ENCODE measurements at places on chromosomes 2 and 18.

GRCh38 chr2:144320491-144320890 lies 199.4 kb downstream of the ZEB2 start:
- peaks cover 33% of the 10 kb centered on the region for H3K4me1 ChIP-seq
- no peaks in the 10 kb centered on the region for H3K27me3 ChIP-seq
- H3K27ac ChIP-seq, result no peak overlapping the region
- no peak for DNase-seq
- no peaks in the 10 kb centered on the region for H3K36me3 ChIP-seq

- no peak overlapping the region for H3K4me3 ChIP-seq
- H3K36me3 ChIP-seq, result peaks cover 19% of the 10 kb centered on the region
- no peak overlapping the region for H3K27ac ChIP-seq
- peaks cover 40% of the 10 kb centered on the region for H3K4me1 ChIP-seq
- DNase-seq, result no peak
- H3K27me3 ChIP-seq, result no peaks in the 10 kb centered on the region
These were observed 431 bp upstream of the EIF5B start for GRCh38 chr2:99336804-99337112.

DNA sequence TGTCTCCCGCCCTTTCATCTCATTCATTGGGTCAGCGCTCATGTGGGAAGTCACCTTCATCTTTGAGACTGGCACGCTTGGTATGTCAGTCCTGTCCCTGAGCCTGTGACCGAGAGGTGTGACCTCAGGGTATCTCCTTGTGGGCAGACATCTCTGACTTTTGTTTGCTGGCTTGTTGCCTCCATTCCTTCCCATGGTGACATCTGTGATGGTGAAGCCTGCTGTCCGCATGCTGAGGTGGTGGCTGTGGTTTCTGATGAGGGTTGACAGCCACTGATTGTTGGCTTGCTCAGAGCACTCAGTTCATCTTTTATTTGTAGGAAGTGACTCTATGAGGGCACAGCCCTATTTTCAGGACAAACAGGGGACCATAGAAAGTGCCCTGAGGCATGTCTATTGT lies 139.2 kb downstream of the SLC4A3 start:
- H3K27me3 ChIP-seq, result peaks cover 19% of the 10 kb centered on the region
- no peaks in the 10 kb centered on the region for H3K36me3 ChIP-seq
- no peaks in the 10 kb centered on the region for H3K4me1 ChIP-seq
- no peak for DNase-seq
- H3K4me3 ChIP-seq, result no peak overlapping the region
- no peak overlapping the region for H3K27ac ChIP-seq

- peak overlapping the region; percentile 33 for H3K27ac ChIP-seq
- H3K4me1 ChIP-seq, result peaks cover 2% of the 10 kb centered on the region
- no peak for DNase-seq
- no peak overlapping the region for H3K4me3 ChIP-seq
- H3K36me3 ChIP-seq, result peaks cover 48% of the 10 kb centered on the region
- no peaks in the 10 kb centered on the region for H3K27me3 ChIP-seq
These were observed 51.5 kb downstream of the USP37 start for GRCh38 chr2:218516614-218517013.

GRCh38 chr2:227347117-227347516 lies 22.1 kb downstream of the MFF start:
- H3K4me3 ChIP-seq, result no peak overlapping the region
- H3K4me1 ChIP-seq, result no peaks in the 10 kb centered on the region
- no peak for DNase-seq
- H3K27ac ChIP-seq, result peak overlapping the region; percentile 8
- H3K36me3 ChIP-seq, result peaks cover 4% of the 10 kb centered on the region
- no peaks in the 10 kb centered on the region for H3K27me3 ChIP-seq

GRCh38 chr2:193476171-193476800 lies 1281.6 kb upstream of the TMEFF2 start:
- no peak overlapping the region for H3K27ac ChIP-seq
- DNase-seq, result peak; percentile 2
- H3K4me1 ChIP-seq, result peaks cover 6% of the 10 kb centered on the region
- no peaks in the 10 kb centered on the region for H3K36me3 ChIP-seq
- peaks cover 2% of the 10 kb centered on the region for H3K27me3 ChIP-seq

- peak overlapping the region; percentile 98 for H3K4me3 ChIP-seq
- peaks cover 11% of the 10 kb centered on the region for H3K36me3 ChIP-seq
- H3K27me3 ChIP-seq, result no peaks in the 10 kb centered on the region
- peaks cover 40% of the 10 kb centered on the region for H3K4me1 ChIP-seq
These were observed 1.1 kb upstream of the MOB4 start for GRCh38 chr2:197514754-197515153.

GRCh38 chr2:182228741-182229140 lies 198.1 kb downstream of the PDE1A start:
- no peaks in the 10 kb centered on the region for H3K4me1 ChIP-seq
- no peaks in the 10 kb centered on the region for H3K27me3 ChIP-seq

- peaks cover 12% of the 10 kb centered on the region for H3K27me3 ChIP-seq
- no peak overlapping the region for H3K4me3 ChIP-seq
- H3K27ac ChIP-seq, result no peak overlapping the region
- H3K4me1 ChIP-seq, result no peaks in the 10 kb centered on the region
- H3K36me3 ChIP-seq, result no peaks in the 10 kb centered on the region
These were observed 63.3 kb upstream of the ITPRID2 start for GRCh38 chr2:181828122-181828705.

GRCh38 chr2:138373993-138374408 lies 127.6 kb upstream of the SPOPL start:
- no peak overlapping the region for H3K4me3 ChIP-seq
- no peak for DNase-seq
- no peaks in the 10 kb centered on the region for H3K4me1 ChIP-seq
- no peaks in the 10 kb centered on the region for H3K36me3 ChIP-seq
- no peaks in the 10 kb centered on the region for H3K27me3 ChIP-seq

GRCh38 chr2:202172439-202173211 lies 65.8 kb downstream of the SUMO1 start:
- peaks cover 22% of the 10 kb centered on the region for H3K27me3 ChIP-seq
- peaks cover 7% of the 10 kb centered on the region for H3K4me1 ChIP-seq
- no peak overlapping the region for H3K27ac ChIP-seq
- H3K36me3 ChIP-seq, result no peaks in the 10 kb centered on the region

DNA sequence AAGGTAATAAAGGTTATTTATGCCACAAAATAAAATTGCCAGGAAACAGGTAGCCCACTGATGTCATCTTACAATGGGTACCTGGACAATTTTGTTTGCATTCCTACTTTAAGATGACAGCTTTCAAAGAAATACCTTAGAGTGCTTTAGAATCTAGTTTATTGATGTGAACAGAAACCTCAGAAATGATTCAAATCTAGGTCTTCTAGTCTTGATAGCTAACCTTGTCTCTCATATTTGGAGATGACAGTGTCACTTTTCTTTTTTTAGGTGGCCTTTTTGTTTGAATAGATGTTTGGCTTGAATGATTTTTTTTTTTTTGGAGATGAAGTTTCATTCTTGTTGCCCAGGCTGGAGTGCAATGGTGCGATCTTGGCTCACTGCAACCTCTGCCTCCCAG lies 69.1 kb downstream of the PIK3C3 start:
- no peaks in the 10 kb centered on the region for H3K36me3 ChIP-seq
- no peaks in the 10 kb centered on the region for H3K27me3 ChIP-seq
- H3K4me3 ChIP-seq, result no peak overlapping the region
- H3K4me1 ChIP-seq, result no peaks in the 10 kb centered on the region
- DNase-seq, result no peak

- H3K36me3 ChIP-seq, result no peaks in the 10 kb centered on the region
- H3K4me1 ChIP-seq, result peaks cover 9% of the 10 kb centered on the region
- no peak overlapping the region for H3K27ac ChIP-seq
- peaks cover 16% of the 10 kb centered on the region for H3K27me3 ChIP-seq
These were observed 151.2 kb downstream of the ANTXR1 start for GRCh38 chr2:69164061-69164778.

DNA sequence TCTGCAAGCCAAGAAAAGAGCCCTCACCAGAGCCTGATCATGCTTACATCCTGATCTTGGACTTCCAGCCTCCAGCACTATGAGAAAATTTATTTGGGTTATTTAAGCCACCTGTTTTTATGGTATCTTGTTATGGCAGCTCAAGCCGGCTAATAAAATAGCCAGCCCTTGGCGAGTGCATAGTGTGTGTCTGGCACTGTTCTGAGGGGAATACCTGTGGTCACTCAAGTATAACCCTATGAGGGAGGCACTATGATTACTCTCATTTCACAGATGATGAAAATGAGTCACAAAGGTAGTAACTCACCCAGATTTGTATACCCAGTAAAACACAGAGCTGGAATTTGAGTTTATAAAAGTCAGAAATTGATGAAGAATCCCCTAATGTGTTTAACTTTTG lies 556.9 kb upstream of the SETBP1 start:
- DNase-seq, result no peak
- peaks cover 2% of the 10 kb centered on the region for H3K27me3 ChIP-seq
- H3K27ac ChIP-seq, result no peak overlapping the region
- H3K4me3 ChIP-seq, result no peak overlapping the region
- no peaks in the 10 kb centered on the region for H3K36me3 ChIP-seq

DNA sequence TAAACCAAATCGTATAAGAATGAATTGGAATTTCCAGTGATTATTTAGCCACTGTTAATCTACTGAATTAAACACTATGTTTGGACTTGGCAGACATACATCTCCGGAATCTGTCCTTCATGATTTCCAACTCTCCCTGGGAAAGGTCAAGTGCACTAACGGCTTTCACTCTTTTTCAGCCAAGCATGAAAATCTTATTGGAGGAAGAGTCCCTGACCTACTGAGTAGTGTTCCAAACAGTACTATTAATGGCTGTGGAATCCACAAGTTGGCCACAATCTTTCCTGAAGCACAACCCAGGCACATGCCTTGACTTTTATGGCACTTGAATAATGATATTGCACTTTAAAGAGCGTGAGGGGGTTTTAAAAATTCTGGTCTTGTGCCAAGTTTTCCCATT lies 318.9 kb upstream of the RND3 start:
- H3K27ac ChIP-seq, result no peak overlapping the region
- H3K4me1 ChIP-seq, result no peaks in the 10 kb centered on the region
- H3K27me3 ChIP-seq, result peaks cover 1% of the 10 kb centered on the region
- H3K36me3 ChIP-seq, result no peaks in the 10 kb centered on the region
- no peak overlapping the region for H3K4me3 ChIP-seq

DNA sequence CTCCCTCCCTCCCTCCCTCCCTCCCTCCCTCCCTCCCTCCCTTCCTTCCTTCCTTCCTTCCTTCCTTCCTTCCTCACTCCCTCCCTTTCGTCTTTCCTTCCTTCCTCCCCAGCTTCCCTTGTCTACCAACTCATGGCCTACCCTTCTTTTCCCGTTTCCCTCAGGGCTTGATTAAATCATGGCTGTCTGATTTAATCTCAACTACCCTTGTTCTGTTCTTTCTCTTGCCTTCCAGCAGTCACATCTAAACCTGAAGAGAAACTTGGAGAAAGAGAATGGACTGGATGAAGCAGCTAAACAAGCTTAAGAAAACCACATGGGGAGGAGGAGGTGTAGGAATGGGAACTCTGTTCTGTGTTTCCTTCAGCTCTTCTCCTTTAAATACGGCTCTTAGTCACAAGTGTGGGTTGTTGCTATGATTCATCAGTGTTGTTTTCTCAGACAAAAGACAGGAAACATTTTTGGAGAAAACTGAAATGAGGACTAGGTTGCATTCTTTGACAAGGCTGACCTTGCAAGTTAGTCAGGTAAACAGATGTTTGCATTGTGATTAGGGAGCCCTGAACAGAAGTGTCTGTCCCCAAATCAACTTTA lies 177.9 kb downstream of the LRRTM1 start:
- no peak overlapping the region for H3K27ac ChIP-seq
- H3K4me1 ChIP-seq, result no peaks in the 10 kb centered on the region
- no peaks in the 10 kb centered on the region for H3K27me3 ChIP-seq
- no peaks in the 10 kb centered on the region for H3K36me3 ChIP-seq

- H3K4me1 ChIP-seq, result peaks cover 8% of the 10 kb centered on the region
- no peak for DNase-seq
- H3K4me3 ChIP-seq, result no peak overlapping the region
- H3K27me3 ChIP-seq, result no peaks in the 10 kb centered on the region
- peaks cover 24% of the 10 kb centered on the region for H3K36me3 ChIP-seq
These were observed 79.4 kb downstream of the EIPR1 start for GRCh38 chr2:3298191-3298590.

GRCh38 chr2:168814046-168814445 lies 11.6 kb downstream of the NOSTRIN start:
- no peaks in the 10 kb centered on the region for H3K27me3 ChIP-seq
- H3K27ac ChIP-seq, result no peak overlapping the region
- H3K4me1 ChIP-seq, result no peaks in the 10 kb centered on the region
- DNase-seq, result no peak
- H3K4me3 ChIP-seq, result no peak overlapping the region

DNA sequence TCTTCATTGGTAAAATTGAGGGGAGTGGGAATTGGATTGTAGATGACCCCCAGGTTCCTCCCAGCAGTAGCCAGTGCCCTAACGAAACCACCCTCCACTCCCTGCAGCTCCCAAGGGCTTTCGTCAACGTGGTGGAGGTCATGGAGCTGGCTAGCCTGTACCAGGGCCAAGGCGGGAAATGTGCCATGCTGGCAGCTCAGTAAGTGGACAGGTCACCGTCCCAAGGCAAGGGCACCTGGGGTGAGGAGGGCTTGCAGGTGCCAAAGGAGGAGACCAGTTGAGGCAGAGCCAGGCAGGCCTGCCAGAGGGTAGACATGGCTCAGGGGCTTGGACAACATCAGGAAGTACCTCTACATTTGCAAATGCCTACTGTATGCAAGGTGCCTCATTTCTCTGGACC lies 122.6 kb upstream of the PPP1CB start:
- H3K36me3 ChIP-seq, result peaks cover 2% of the 10 kb centered on the region
- H3K27me3 ChIP-seq, result no peaks in the 10 kb centered on the region
- H3K4me3 ChIP-seq, result no peak overlapping the region
- peaks cover 39% of the 10 kb centered on the region for H3K4me1 ChIP-seq
- no peak overlapping the region for H3K27ac ChIP-seq

DNA sequence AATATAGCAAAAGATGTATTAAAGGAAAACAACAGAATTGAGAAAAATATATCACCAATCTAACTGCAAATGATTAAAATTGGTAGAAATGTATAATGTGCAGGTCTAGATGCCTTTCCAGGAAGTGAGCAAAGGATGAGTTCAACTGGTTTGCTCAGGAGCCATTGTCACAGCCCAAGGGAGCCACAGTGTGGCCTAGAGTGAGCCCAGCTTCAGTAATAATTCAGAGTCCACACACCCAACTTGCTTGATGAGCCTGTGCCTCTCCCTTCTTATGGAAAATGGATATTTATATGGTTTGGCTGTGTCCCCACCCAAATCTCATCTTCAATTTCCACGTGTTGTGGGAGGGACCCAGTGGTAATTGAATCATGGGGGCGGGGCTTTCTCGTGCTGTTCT lies 92.2 kb upstream of the ASAP2 start:
- H3K27ac ChIP-seq, result no peak overlapping the region
- no peaks in the 10 kb centered on the region for H3K36me3 ChIP-seq
- peaks cover 15% of the 10 kb centered on the region for H3K27me3 ChIP-seq
- no peak overlapping the region for H3K4me3 ChIP-seq

GRCh38 chr18:62366992-62367391 lies 41.9 kb downstream of the TNFRSF11A start:
- H3K4me1 ChIP-seq, result peaks cover 3% of the 10 kb centered on the region
- no peak for DNase-seq
- H3K27ac ChIP-seq, result no peak overlapping the region
- H3K36me3 ChIP-seq, result no peaks in the 10 kb centered on the region

GRCh38 chr2:106159866-106160785 lies 34.0 kb downstream of the UXS1 start:
- peaks cover 46% of the 10 kb centered on the region for H3K4me1 ChIP-seq
- peak overlapping the region; percentile 99 for H3K4me3 ChIP-seq
- DNase-seq, result peak; percentile 42
- peak overlapping the region; percentile 93 for H3K27ac ChIP-seq
- H3K27me3 ChIP-seq, result no peaks in the 10 kb centered on the region

Measured in naive thymus-derived CD8-positive, alpha-beta T cell (primary cell).